MCF 10A (cell line): ENCODE measurements at places on chromosomes 5 and 9. TPM values are rescaled to one million over a fixed set of nuclear protein-coding genes. Genes with fewer than 3 reads are reported as not detected.

- H3K27ac ChIP-seq: no peak overlapping the region
- DNase-seq: no peak
- no peaks in the 10 kb centered on the region for H3K36me3 ChIP-seq
- no peak overlapping the region for H3K4me3 ChIP-seq
- no peaks in the 10 kb centered on the region for H3K4me1 ChIP-seq
These were observed 40.1 kb downstream of the ALG2 start for GRCh38 chr9:99181621-99182020.

GRCh38 chr9:98022447-98022846 lies 34.1 kb upstream of the NANS start:
- peak overlapping the region; percentile 17 for H3K27ac ChIP-seq

The FCN2 gene
- not detected in 2 replicates for total RNA-seq

The PCDH12 gene
- total RNA-seq: 0.07 TPM in 1 of 2 replicates, not detected in the other

- H3K36me3 ChIP-seq: no peaks in the 10 kb centered on the region
- peaks cover 14% of the 10 kb centered on the region for H3K27me3 ChIP-seq
- DNase-seq: peak; percentile 49
- H3K27ac ChIP-seq: no peak overlapping the region
- no peaks in the 10 kb centered on the region for H3K4me1 ChIP-seq
- no peak overlapping the region for H3K4me3 ChIP-seq
These were observed 285.4 kb downstream of the TMEM232 start for GRCh38 chr5:110441035-110441434.

The GDA gene
- not detected in 2 replicates for total RNA-seq

GRCh38 chr5:39177631-39177964 lies 41.8 kb downstream of the FYB1 start:
- no peaks in the 10 kb centered on the region for H3K27me3 ChIP-seq
- DNase-seq: no peak
- H3K27ac ChIP-seq: no peak overlapping the region
- no peak overlapping the region for H3K4me3 ChIP-seq
- no peaks in the 10 kb centered on the region for H3K36me3 ChIP-seq
- H3K4me1 ChIP-seq: no peaks in the 10 kb centered on the region

- H3K27me3 ChIP-seq: no peaks in the 10 kb centered on the region
- no peak for DNase-seq
- no peak overlapping the region for H3K4me3 ChIP-seq
- peaks cover 25% of the 10 kb centered on the region for H3K36me3 ChIP-seq
These were observed 42.9 kb upstream of the ALDOB start for GRCh38 chr9:101478444-101478843.

DNA sequence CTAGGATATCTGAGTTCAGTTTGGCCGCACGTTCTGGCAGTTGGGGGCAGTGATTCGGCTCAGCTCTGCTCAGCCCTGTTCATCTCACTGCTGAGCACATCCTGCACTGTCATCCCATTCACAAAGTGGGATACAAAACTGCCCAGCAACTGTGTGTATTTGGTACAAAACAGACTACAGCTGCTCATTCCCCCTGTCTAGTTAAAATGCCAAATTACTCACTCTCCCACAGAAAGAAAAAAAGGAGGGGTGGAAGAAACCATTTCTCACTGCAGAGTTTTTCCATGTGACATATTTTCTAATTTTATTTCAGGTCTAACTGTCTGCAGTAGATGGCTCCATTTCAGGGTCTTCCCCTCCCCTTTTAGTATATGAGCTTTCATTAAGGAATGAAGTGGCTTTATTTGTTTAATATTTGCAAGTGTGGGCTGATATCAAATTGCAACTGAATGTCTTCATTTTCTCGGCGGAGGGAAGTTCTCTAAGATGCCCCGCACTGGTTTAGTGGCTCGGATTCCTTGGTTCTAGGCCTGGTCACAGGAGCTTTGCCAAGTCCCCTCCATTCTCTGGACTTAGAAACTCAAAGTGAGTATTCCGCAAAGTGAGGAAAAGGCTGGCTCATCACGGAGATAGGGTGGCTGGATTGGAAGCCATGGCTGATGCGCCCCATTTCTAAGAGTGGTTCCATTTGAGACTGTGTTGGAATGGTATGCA lies 14.7 kb downstream of the COL15A1 start:
- no peak for DNase-seq
- H3K4me3 ChIP-seq: no peak overlapping the region
- peaks cover 40% of the 10 kb centered on the region for H3K27me3 ChIP-seq
- no peaks in the 10 kb centered on the region for H3K4me1 ChIP-seq
- H3K27ac ChIP-seq: no peak overlapping the region

The TNC gene
- 49.8 and 82.4 TPM in 2 replicates for total RNA-seq

- peaks cover 56% of the 10 kb centered on the region for H3K4me1 ChIP-seq
- DNase-seq: peak; percentile 33
- no peak overlapping the region for H3K4me3 ChIP-seq
- H3K27ac ChIP-seq: no peak overlapping the region
- no peaks in the 10 kb centered on the region for H3K27me3 ChIP-seq
- H3K36me3 ChIP-seq: peaks cover 41% of the 10 kb centered on the region
These were observed 8.0 kb downstream of the VDAC1 start for GRCh38 chr5:133996683-133997252.

The MACIR gene
- total RNA-seq: 6.6 and 8.9 TPM in 2 replicates

The FAF2 gene
- total RNA-seq: 78.3 and 97.2 TPM in 2 replicates

The PCDHGA12 gene
- 0.79 and 0.91 TPM in 2 replicates for total RNA-seq

The CDHR2 gene
- total RNA-seq: 0.09 and 0.39 TPM in 2 replicates

DNA sequence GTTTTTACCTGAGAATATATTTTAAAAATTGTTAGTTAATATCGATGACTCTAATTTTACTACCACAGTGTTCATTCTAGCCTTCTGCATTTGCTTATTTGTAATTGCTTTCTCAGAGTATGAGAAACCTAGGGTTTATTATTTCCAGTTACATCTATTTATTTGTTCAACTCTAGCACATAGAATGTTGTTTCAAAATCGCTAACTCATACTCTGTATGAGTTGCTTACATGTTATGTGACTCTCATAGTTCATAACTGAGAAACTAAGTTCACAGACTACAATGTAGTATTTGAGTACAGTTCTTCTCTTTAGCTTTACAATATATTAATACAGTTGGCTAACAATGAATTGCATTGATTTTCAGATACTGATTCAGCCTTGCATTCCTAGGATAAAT lies 103.2 kb downstream of the MACROH2A1 start:
- no peaks in the 10 kb centered on the region for H3K27me3 ChIP-seq
- no peak overlapping the region for H3K27ac ChIP-seq
- H3K4me1 ChIP-seq: no peaks in the 10 kb centered on the region
- no peak overlapping the region for H3K4me3 ChIP-seq

The SPAG8 gene
- 0.37 and 1.1 TPM in 2 replicates for total RNA-seq

The FRMPD1 gene
- not detected in 2 replicates for total RNA-seq

- H3K27ac ChIP-seq: no peak overlapping the region
- no peak overlapping the region for H3K4me3 ChIP-seq
- peaks cover 5% of the 10 kb centered on the region for H3K36me3 ChIP-seq
- no peaks in the 10 kb centered on the region for H3K27me3 ChIP-seq
These were observed 489.6 kb upstream of the ZNF608 start for GRCh38 chr5:125236007-125236406.

GRCh38 chr5:148989567-148989966 lies 73.3 kb downstream of the SH3TC2 start:
- H3K36me3 ChIP-seq: peaks cover 5% of the 10 kb centered on the region
- peaks cover 45% of the 10 kb centered on the region for H3K4me1 ChIP-seq
- H3K27ac ChIP-seq: no peak overlapping the region
- no peak overlapping the region for H3K4me3 ChIP-seq
- no peaks in the 10 kb centered on the region for H3K27me3 ChIP-seq

The OTP gene
- not detected in 2 replicates for total RNA-seq

The CARTPT gene
- not detected in 2 replicates for total RNA-seq

- H3K27ac ChIP-seq: no peak overlapping the region
- H3K27me3 ChIP-seq: peaks cover 17% of the 10 kb centered on the region
- no peaks in the 10 kb centered on the region for H3K4me1 ChIP-seq
- no peaks in the 10 kb centered on the region for H3K36me3 ChIP-seq
- DNase-seq: no peak
These were observed 89.8 kb downstream of the CACNA1B start for GRCh38 chr9:137967280-137967953.

DNA sequence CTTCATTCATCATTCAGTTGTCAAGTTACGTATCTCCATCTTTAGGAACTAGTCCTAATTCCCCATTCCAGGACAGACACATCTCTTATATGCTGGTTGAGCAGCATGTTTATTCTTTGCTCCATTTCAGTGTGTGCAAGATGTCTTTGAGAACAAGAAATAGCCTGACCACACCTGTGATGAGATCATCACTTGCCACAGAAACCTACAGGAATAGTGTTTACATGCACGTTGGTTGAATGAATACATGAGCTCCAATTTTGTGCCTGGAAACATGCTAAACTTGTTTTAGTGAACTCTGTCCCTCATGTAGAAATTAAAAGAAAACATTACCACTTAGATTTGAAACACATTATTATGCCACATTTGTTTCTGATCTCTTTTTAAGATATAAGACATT lies 489.1 kb downstream of the CDH18 start:
- peak; percentile 24 for DNase-seq
- H3K36me3 ChIP-seq: no peaks in the 10 kb centered on the region
- H3K27me3 ChIP-seq: no peaks in the 10 kb centered on the region
- no peak overlapping the region for H3K27ac ChIP-seq
- H3K4me3 ChIP-seq: no peak overlapping the region

The TMOD1 gene
- total RNA-seq: 0.26 TPM in 1 of 2 replicates, not detected in the other

- no peak overlapping the region for H3K4me3 ChIP-seq
- no peaks in the 10 kb centered on the region for H3K4me1 ChIP-seq
- no peak overlapping the region for H3K27ac ChIP-seq
- DNase-seq: no peak
- no peaks in the 10 kb centered on the region for H3K27me3 ChIP-seq
These were observed 375.3 kb upstream of the DAB2 start for GRCh38 chr5:39800042-39800601.

GRCh38 chr9:79744521-79744920 lies 172.8 kb downstream of the TLE4 start:
- no peak overlapping the region for H3K4me3 ChIP-seq
- no peak for DNase-seq
- no peaks in the 10 kb centered on the region for H3K4me1 ChIP-seq
- no peaks in the 10 kb centered on the region for H3K36me3 ChIP-seq
- H3K27me3 ChIP-seq: no peaks in the 10 kb centered on the region
- no peak overlapping the region for H3K27ac ChIP-seq

DNA sequence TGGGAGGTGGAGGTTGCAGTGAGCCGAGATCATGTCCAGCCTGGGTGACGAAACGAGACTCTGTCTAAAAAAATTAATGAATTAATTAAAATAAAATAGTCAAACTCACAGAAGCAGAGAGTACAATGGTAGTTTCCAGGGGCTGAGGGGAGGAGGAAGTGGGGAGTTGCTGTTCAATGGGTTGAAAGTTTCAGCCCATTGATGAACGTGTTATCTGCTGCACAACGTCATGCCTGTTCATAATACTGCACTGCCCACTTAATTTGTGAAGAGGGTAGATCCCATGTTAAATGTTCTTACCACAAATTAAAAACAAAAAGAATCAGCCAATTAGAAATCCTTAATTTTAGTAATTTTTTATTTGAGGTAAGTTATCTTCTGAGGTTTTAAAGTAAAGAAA lies 16.4 kb upstream of the RUFY1 start:
- H3K4me1 ChIP-seq: no peaks in the 10 kb centered on the region
- H3K36me3 ChIP-seq: no peaks in the 10 kb centered on the region
- H3K27me3 ChIP-seq: no peaks in the 10 kb centered on the region
- no peak overlapping the region for H3K4me3 ChIP-seq
- no peak for DNase-seq
- no peak overlapping the region for H3K27ac ChIP-seq

GRCh38 chr9:112542593-112543292 lies 56.1 kb downstream of the KIAA1958 start:
- no peak overlapping the region for H3K4me3 ChIP-seq
- no peaks in the 10 kb centered on the region for H3K36me3 ChIP-seq
- no peaks in the 10 kb centered on the region for H3K27me3 ChIP-seq
- no peak overlapping the region for H3K27ac ChIP-seq
- peaks cover 11% of the 10 kb centered on the region for H3K4me1 ChIP-seq

DNA sequence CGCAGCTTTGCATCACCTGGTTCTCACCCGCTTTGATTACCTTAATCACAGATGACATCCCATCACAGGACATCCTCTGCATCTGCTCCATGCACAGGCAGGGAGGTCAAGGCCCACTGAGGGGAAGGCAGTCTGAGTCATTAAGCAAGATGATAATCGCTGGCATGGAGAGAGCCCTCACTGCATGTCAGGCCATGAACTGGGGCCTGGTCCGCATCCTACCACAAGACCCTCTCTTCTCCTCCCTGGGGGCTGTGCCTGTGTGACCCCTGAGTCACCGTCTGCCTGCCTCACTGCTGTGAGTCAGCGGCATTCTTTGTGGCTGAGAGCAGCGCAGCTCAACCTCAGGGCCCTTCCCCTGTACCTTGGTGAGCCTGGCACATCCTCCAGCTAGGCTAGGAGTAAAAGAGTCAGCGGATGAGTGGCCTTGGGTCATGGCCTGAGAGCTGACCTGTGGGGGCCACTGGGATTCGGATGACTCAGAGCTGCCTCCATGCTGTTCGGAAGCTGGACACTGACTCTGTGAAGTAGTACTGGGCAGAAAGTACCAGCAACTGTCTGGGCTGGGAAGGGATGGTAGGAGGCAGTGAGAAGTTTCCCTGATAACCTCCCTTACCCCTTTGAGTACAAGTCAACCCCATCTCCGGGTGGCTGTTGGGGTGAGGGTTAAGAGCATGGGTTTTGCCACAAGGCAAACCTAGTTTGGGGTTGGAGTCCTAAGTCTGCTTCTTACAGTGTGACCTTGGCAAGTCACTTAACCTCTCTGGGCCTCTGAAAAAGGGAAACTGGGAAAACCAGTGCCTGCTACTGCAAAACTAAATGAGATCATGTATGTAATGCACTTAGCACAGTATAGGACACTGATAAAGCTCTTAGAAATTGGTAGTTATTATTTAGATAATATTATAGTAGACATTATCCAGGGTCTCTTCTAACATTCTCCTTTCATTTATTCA lies 14.6 kb upstream of the ARSI start:
- no peaks in the 10 kb centered on the region for H3K36me3 ChIP-seq
- H3K4me1 ChIP-seq: peaks cover 49% of the 10 kb centered on the region
- H3K27me3 ChIP-seq: no peaks in the 10 kb centered on the region
- peak overlapping the region; percentile 73 for H3K27ac ChIP-seq
- no peak overlapping the region for H3K4me3 ChIP-seq

DNA sequence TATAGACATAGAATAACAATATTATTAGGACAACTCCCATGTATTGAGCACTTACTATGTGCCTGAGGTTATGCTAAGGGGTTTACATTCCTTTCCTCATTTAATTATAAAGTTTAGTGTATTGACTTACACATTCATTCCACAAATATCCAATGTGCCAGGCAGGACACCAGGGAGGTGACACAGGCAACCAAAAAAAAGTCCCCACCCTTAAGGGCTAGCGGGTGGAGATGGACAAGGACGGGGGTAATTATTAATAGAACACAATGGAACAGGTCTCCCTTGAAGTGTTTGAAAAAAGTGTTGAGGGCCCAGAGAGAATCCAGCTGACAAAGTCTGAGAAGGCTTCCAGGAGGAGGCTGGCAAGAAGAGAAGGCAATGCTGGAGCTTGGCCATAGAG lies 5.7 kb downstream of the TBC1D2 start:
- peak overlapping the region; percentile 85 for H3K27ac ChIP-seq
- H3K4me3 ChIP-seq: peak overlapping the region; percentile 52
- H3K36me3 ChIP-seq: peaks cover 33% of the 10 kb centered on the region
- no peak for DNase-seq

- H3K4me1 ChIP-seq: peaks cover 22% of the 10 kb centered on the region
- H3K4me3 ChIP-seq: no peak overlapping the region
- DNase-seq: no peak
- H3K36me3 ChIP-seq: peaks cover 65% of the 10 kb centered on the region
- H3K27me3 ChIP-seq: no peaks in the 10 kb centered on the region
- H3K27ac ChIP-seq: no peak overlapping the region
These were observed 11.3 kb downstream of the NINJ1 start for GRCh38 chr9:93122721-93123221.
